ENCODE measurements at places on chromosomes 13 and 19. TPM values are rescaled to one million over a fixed set of nuclear protein-coding genes. Genes with fewer than 3 reads are reported as not detected.

- peak overlapping the region; percentile 28 for H3K27ac ChIP-seq
- H3K36me3 ChIP-seq = no peaks in the 10 kb centered on the region
- H3K27me3 ChIP-seq = no peaks in the 10 kb centered on the region
- DNase-seq = no peak
- peaks cover 55% of the 10 kb centered on the region for H3K4me1 ChIP-seq
Measured at GRCh38 chr19:38654628-38655055, 7.2 kb downstream of the ACTN4 start.

GRCh38 chr13:30224732-30225131, 82.6 kb downstream of the KATNAL1 start:
- H3K36me3 ChIP-seq = no peaks in the 10 kb centered on the region
- no peak overlapping the region for H3K4me3 ChIP-seq
- no peak for DNase-seq
- H3K4me1 ChIP-seq = no peaks in the 10 kb centered on the region

GRCh38 chr13:76715621-76716020, 170.6 kb downstream of the KCTD12 start:
- H3K4me1 ChIP-seq = peaks cover 5% of the 10 kb centered on the region
- H3K4me3 ChIP-seq = no peak overlapping the region
- H3K27ac ChIP-seq = no peak overlapping the region
- DNase-seq = no peak
- H3K36me3 ChIP-seq = no peaks in the 10 kb centered on the region
- no peaks in the 10 kb centered on the region for H3K27me3 ChIP-seq

GRCh38 chr13:113922412-113923118, 51.3 kb downstream of the C13orf46 start:
- peaks cover under 1% of the 10 kb centered on the region for H3K4me1 ChIP-seq
- H3K4me3 ChIP-seq = no peak overlapping the region
- no peaks in the 10 kb centered on the region for H3K36me3 ChIP-seq
- peak; percentile 13 for DNase-seq
- no peaks in the 10 kb centered on the region for H3K27me3 ChIP-seq

GRCh38 chr19:53849237-53849676, 18.4 kb upstream of the MYADM start:
- no peak overlapping the region for H3K27ac ChIP-seq
- H3K4me1 ChIP-seq = no peaks in the 10 kb centered on the region

- no peaks in the 10 kb centered on the region for H3K36me3 ChIP-seq
- no peak for DNase-seq
- H3K4me3 ChIP-seq = no peak overlapping the region
- H3K27me3 ChIP-seq = no peaks in the 10 kb centered on the region
- no peak overlapping the region for H3K27ac ChIP-seq
- H3K4me1 ChIP-seq = no peaks in the 10 kb centered on the region
Measured at GRCh38 chr13:114194853-114195252, 15.8 kb downstream of the CFAP97D2 start.

- H3K36me3 ChIP-seq = no peaks in the 10 kb centered on the region
- no peaks in the 10 kb centered on the region for H3K4me1 ChIP-seq
- H3K27ac ChIP-seq = no peak overlapping the region
Measured at GRCh38 chr19:29614046-29614445, 8.0 kb downstream of the POP4 start.

DNA sequence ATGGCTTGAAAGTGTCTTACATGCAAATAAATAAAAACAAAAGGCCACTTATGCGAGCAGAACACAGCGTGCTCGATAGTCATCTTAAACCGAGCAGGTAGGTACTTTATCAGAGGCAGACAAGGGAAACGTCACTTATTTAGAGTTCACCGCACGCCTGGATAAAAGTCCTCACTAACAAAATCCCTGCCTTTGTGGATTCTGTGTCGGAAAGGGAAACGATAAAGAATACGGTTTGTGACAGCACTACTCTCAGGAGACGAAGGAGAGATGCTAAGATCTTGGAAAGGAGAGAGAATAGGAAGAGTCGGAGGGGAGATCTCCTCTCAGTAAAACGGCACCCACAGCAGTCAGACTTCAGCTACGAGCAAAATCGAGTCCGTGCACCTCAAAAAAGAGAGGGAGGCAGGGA, 581 bp downstream of the RCBTB1 start:
- H3K4me1 ChIP-seq = peaks cover 3% of the 10 kb centered on the region
- no peaks in the 10 kb centered on the region for H3K36me3 ChIP-seq
- peak overlapping the region; percentile 75 for H3K27ac ChIP-seq
- no peaks in the 10 kb centered on the region for H3K27me3 ChIP-seq

DNA sequence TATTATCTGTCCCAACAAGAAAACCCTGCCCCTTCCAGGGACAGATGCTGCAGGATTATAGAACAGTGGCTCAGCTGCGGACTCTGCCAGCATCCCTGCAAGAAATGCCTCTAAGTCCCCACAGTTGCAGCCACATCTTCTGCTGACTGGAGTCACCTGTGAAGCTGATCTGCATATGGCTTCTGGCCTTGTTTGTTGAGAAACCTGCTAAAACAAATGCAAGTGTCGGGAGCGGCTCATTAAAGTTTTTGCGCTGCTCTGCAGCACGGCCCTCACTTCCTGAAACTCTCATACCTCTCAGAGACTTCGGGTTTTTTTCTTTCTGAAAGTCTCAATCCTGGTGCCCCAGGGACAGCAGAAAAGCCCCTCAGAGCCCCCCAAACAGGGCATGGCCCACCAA, 725.0 kb downstream of the UQCRFS1 start:
- H3K27me3 ChIP-seq = no peaks in the 10 kb centered on the region
- H3K36me3 ChIP-seq = no peaks in the 10 kb centered on the region
- H3K4me3 ChIP-seq = no peak overlapping the region

- peak; percentile 84 for DNase-seq
- H3K27me3 ChIP-seq = no peaks in the 10 kb centered on the region
- peaks cover 27% of the 10 kb centered on the region for H3K4me1 ChIP-seq
Measured at GRCh38 chr19:45767410-45767880, 1.6 kb downstream of the SIX5 start.

The CRYL1 gene
- polyA plus RNA-seq = 23.1 TPM

The SYNE4 gene
- polyA plus RNA-seq = 0.37 TPM

The PSENEN gene
- polyA plus RNA-seq = 34.0 TPM
